ENCODE measurements at places on chromosomes 6 and 20. TPM values are rescaled to one million over a fixed set of nuclear protein-coding genes. Genes with fewer than 3 reads are reported as not detected.

Gene DDX39B
- 67.8 TPM for polyA plus RNA-seq

Gene TRIM15
- not detected for polyA plus RNA-seq

Gene SNAP25
- polyA plus RNA-seq: not detected

Gene KCNG1
- not detected for polyA plus RNA-seq

Gene SUPT3H
- polyA plus RNA-seq: 3.5 TPM

Gene RNF144B
- 27.9 TPM for polyA plus RNA-seq

Gene GPLD1
- polyA plus RNA-seq: not detected

Gene SLC17A2
- not detected for polyA plus RNA-seq

Gene ULBP3
- polyA plus RNA-seq: 0.08 TPM

Gene FAM217A
- polyA plus RNA-seq: not detected

Gene DNAH8
- polyA plus RNA-seq: not detected

Gene WFDC5
- not detected for polyA plus RNA-seq

Gene MLN
- not detected for polyA plus RNA-seq

Data from CD14-positive monocyte (primary cell).